IPS DF 19.7 (cell line): ENCODE measurements at places on chromosomes 7 and 10.

GRCh38 chr7:155384751-155385150 is 73.2 kb upstream of the EN2 start:
- no peak for DNase-seq

- DNase-seq: no peak
Measured at GRCh38 chr7:128167042-128167701, 73.9 kb upstream of the LEP start.

DNA sequence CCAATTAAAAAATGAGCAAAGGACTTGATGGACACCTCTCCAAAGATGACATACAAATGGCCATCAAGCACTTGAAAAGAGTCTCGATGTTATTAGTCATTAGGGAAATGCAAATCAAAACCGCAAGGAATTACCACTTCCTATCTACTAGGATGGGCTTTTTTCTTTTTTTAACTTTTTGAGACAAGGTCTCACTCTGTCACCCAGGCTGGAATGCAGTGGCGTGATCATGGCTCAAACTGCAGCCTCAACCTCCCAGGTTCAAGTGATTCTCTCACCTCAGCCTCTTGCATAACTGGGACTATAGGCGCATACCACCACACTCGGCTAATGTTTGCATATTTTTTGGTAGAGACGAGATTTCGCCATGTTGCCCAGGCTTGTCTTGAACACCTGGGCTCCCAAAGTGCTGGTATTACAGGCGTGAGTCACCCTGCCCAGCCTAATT is 13.6 kb downstream of the NKX1-2 start:
- no peak for DNase-seq

GRCh38 chr7:68321076-68321639 is 1277.1 kb upstream of the AUTS2 start:
- no peak for DNase-seq

GRCh38 chr7:43072530-43072929 is 39.9 kb upstream of the HECW1 start:
- DNase-seq: no peak

GRCh38 chr7:25550149-25550548 is 321.9 kb upstream of the NPVF start:
- no peak for DNase-seq

DNA sequence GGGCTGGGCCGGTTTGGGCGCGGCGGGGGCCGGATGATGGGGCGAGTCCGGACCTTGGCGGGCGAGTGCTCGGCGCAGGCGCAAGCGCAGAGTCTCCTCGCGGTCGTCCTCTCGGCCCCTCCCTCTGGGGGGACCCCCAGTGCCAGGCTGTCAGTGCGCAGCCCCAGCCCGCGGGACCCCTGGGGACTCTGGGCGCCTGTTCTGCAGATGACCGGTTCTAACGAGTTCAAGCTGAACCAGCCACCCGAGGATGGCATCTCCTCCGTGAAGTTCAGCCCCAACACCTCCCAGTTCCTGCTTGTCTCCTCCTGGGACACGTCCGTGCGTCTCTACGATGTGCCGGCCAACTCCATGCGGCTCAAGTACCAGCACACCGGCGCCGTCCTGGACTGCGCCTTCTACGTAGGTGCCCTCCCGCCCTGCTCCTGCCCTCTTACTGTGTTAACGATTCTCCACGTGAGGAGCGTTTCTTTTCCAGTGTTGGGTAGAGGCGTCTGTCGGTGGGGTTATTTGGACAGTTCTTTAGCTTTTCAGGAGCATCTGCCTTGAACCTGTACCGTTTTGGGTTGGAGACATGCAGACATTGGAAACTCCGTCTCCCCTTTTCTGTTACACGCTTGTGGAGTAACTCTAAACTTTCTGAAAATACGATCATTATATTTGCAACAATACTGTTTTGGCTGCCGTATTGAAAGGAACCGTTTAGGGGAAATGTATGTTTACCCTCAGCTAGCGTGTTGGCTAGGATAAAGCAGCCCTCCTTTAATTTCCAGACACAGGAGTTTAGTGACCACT is 706 bp downstream of the BUB3 start:
- DNase-seq: no peak

DNA sequence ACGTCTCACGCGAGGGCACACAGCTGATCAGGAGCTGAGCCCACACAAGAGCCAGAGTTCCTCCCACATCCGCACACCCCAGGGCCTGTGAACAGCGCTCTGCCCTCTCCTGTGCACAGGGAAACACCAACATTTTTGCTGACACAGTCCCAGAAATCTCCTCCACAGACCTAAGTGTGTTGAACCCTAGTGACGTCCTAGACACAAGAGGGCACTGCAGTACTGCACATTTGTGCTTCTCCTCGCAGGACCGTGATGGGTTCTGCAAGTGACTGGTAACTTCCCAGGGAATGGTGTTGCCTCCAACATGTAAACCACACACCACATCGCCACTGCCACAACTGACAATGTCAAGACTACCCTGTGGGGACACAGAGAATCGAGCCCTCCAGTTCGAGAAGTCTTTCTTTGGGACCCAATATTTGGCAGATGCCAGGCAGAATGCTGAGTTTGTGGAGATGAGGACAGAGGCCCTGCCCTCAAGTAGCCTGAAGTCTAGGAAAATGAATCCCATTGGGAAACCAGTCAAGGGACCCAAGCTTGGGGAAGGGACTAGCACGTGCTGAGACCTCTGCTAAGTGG is 170.3 kb downstream of the PAXIP1 start:
- DNase-seq: no peak

- DNase-seq: no peak
Measured at GRCh38 chr10:113179265-113179664, 229.2 kb downstream of the TCF7L2 start.

DNA sequence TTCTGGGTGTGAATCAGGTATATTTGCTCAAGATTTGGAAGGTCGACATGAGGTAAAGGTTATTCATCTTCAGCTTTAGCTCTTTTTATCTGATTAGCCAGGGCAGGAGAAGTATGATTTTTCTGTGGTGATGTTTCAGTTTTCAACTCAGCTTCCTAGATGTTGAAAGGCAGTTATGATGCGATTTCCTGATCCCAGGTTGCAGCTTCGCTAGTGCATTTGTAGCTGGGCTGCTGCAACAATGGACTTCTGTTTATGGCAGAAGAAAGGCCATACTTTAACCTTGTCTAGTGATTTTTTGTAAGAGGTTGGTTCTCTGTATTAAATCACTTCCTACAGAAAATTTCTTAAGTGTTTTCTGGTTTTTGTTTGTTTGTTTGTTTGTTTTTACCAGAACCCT is 619.3 kb downstream of the AUTS2 start:
- DNase-seq: no peak

DNA sequence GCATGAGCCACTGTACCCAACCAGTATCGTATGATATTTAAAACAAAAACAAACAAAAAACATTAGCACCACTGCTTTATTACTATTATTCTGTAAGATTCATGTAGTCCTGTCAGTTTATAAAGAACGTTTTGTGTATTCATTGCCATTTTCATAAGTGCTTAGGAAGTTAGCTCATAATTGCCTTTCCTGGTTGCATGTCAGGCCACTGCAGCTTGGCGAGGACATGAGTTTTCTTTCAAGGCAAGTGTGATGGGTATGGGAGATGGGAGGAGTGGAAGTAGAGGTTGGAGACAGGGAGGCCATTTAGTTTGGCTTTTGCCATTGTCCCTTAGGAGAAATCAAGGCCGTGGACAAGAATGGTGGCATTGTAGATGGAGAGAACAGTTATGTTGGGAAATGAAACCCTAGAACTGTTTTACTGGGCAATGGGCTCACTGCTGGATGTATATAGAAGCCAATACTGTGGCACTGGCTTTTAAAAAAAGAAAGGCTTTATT is 48.9 kb downstream of the TYW1 start:
- DNase-seq: no peak

GRCh38 chr7:121397361-121397760 is 1.3 kb upstream of the FAM3C start:
- no peak for DNase-seq

DNA sequence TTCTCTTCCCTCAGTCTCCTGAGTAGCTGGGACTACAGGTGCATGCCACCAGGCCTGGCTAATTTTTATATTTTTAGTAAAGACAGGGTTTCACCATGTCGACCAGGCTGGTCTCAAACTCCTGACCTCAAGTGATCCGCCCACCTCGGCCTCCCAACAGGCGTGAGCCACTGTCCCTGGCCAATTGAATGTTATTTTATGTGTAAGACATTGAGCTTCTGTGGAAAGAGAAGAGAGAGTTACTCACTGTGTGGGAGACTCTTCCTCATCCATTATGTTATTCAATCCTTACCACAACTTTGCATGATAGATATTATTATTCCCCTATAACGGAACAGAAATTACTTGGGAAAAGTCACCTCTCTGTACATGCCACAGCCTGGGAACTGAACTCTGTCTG is 32.6 kb upstream of the MXI1 start:
- DNase-seq: no peak
